ENCODE measurements at places on chromosomes 7 and 10.

- DNase-seq: no peak
Observed at GRCh38 chr7:117043108-117043825, 90.0 kb downstream of the ST7 start.

DNA sequence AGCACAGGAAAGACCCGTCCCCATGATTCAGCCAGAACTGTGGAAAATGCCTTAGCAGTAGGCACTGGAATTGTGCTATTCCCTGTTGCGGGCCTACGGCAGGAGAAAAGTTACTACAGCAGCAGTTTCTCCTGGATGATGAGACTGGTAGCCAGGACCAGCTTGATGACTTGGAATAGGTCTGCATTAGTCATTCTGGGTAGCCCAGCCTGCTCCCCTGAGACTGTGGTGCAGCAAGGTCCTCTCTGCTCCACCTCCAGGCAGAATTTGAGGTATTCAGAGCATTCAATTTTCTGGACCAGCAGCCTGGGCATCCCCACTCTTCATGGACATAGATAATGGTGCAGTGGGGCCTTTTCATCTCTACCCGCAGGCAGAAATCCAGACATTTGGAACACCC is 490.0 kb downstream of the SH2D4B start:
- no peak for DNase-seq

GRCh38 chr7:137302081-137302480 is 41.5 kb downstream of the PTN start:
- DNase-seq: no peak

DNA sequence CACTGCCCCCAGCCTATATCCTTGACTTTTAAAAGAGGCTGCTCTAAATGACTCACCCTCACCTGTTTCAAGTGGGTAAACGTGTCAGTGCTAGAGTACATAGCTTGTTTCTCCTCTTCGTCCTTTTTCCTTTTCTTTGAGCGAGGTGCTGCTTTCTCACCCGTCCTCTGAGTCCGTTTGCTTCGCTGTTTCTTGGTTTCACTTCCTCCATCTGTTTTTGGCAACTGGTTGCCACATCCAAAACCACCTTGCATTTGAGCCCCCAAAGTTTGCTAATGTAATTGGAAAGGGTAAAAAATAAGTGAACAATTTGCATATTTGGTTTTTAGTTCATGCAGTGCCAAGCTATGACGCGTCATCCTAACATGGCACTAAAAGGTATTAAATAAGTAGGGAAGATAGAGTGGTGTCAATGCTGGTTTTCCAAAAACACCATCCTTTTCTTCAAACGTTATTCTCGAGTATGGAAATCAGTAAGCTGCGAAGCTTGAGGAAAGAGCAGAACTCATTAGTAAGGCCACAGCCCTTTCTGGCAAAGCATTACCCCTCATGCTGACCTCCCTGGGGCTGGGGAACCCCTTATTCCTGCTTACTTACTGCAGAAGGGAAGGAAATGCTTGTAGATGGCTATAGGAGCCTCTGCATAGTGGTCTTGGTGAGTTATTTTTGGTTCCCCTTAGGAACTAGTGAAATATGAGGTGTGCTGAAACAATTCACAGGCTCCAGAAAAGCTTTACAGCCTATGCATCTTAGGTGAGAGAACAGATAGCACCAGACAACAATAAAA is 133.5 kb downstream of the GALNT11 start:
- DNase-seq: no peak

GRCh38 chr7:6266699-6267098 is 5.7 kb downstream of the CYTH3 start:
- no peak for DNase-seq

GRCh38 chr7:117164620-117165019 is 158.2 kb downstream of the WNT2 start:
- no peak for DNase-seq

DNA sequence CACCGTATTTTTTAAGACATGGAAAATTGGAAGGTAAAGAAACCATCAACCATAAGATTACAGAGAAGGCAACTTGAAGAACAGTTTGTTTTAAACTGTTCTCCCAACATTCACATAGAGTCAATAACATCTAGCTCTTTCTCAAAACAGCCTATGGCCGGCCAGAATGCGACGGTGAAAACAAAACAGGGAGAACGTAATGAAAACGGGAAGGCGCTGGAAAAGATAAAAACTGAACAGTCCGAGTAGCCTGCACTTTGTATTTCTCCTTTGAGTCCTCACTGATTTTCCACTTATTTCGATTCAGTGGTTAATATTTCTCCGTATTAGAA is 637 bp downstream of the MICU1 start:
- no peak for DNase-seq

DNA sequence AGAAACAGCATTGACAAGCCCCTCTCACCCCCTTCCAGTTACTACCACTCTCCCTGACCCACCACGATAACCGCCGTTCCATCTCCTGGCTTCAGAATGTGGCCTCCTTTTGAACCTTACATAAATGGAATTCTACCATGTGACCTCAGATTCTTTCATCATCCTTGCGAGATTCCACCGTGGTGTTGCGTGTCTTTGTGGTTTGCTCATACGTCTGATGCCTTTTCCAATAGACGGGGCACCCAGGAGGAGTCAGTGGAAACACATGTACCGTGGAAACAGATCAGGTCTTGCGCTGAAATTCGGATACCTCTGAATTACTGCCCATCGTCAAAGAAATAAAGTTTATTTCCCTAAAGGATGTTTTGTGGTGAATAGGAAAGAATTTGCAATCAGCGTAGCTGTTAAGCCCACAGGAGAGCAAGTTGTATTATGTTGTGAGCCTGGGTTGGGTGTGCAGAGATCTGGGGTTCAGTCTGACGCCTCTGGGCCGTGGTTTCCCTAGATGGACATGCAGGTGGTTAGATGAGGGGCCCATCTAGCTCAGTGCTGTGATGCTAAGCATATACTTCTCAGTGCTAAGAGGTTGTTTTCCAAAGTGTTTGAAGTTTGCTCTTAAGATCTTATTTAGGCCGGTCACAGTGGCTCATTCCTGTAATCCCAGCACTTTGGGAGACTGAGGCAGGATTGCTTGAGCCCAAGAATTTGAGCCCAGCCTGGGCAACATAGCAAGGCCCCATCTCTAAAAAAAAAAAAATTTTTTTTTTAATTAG is 29.1 kb downstream of the GTF2IRD1 start:
- no peak for DNase-seq

DNA sequence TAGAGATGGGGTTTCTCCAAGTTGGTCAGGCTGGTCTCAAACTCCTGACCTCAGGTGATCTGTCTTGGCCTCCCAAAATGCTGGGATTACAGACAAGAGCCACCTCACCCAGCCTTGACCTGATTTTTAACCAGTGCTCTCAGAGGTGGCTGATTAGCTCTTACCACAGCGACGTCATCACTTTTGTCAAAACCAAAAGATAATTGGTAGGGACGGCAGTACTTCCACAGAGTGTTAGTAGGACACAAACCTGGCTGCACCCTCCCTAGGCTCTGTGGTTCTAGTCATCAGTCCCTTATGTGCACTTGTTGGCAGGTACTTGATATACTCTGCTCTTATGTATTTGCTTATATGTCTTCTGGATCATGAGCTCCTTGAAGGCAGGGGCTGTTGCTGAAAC is 74.0 kb downstream of the GPR141 start:
- no peak for DNase-seq

DNA sequence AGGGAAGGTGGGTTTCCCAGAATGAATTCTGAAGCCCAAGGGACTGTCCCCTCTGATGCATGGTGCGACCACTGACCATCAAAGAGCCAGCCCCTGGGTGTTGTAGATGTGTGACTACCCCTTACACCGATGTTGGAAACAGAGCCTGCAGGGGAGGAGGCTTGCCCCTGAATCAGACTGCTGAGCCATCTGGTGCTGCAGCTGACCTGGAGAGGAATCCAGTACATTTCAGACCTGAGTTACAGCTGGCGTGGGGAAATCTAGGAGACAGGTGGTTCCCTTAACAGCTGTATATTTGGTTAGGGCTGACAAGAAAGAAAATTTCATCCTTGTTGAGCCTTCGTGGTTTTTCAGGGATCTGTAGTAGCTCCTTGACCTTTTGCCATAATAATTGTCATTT is 195.5 kb downstream of the CELF2 start:
- DNase-seq: no peak

GRCh38 chr7:27196287-27196767 is 3.6 kb downstream of the HOXA13 start:
- peak; percentile 70 for DNase-seq

GRCh38 chr10:84135836-84136235 is 3.5 kb upstream of the GHITM start:
- no peak for DNase-seq

DNA sequence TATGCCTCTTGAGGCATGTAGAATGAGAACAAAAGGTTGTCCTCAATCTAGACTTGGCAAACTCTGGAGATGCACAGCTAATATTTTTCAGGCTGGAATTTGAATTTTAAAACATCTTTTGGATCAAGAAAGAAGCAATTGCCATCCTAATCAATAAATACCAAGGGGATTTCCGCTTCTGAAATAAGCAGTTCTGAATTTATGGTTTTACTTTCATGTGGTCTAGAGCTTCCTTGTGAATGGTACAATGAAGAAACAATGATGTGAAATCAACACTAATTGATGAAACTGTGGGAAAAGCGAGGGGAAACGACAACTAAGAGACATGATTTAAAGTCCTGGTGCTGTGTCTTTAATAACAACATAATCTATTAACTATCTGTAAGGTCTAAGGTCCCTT is 1202.7 kb downstream of the SORCS3 start:
- DNase-seq: no peak

- DNase-seq: no peak
Observed at GRCh38 chr10:70681731-70682005, 9.4 kb downstream of the ADAMTS14 start.

GRCh38 chr7:64787295-64787694 is 6.9 kb upstream of the ZNF138 start:
- DNase-seq: no peak

GRCh38 chr10:117518246-117518645 is 24.3 kb upstream of the EMX2 start:
- DNase-seq: no peak

GRCh38 chr10:78777466-78777865 is 291.3 kb upstream of the ZMIZ1 start:
- DNase-seq: no peak

GRCh38 chr10:50452603-50453002 is 171.2 kb downstream of the SGMS1 start:
- no peak for DNase-seq

GRCh38 chr10:128744811-128745305 is 618.6 kb upstream of the MKI67 start:
- DNase-seq: no peak

GRCh38 chr10:64376167-64376566 is 855.0 kb downstream of the REEP3 start:
- DNase-seq: no peak

DNA sequence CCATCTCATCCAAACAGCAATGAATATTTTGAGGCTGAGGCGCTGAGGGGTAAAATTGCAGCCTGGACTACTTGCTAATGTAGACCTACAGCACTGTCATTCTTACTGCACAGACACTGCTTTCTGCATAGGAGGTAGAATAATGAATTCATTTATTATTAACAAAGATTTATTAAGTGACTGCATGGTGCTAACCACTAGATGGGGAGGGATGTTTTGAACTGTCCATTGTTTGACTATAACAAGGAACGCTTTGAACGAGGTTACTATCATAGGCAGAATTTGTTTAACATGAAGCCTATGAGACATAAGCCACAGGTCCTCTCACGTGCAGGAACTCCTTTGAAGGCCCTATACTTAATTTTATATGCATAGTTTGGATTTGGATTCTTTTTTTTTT is 143.8 kb downstream of the CFTR start:
- DNase-seq: no peak

GRCh38 chr7:37061849-37062559 is 337.7 kb upstream of the AOAH start:
- no peak for DNase-seq

- DNase-seq: no peak
Observed at GRCh38 chr10:17062009-17062408, 67.6 kb downstream of the CUBN start.

- no peak for DNase-seq
Observed at GRCh38 chr7:69714886-69715576, 116.8 kb downstream of the AUTS2 start.

GRCh38 chr10:12484941-12485805 is 135.8 kb downstream of the CAMK1D start:
- DNase-seq: no peak

DNA sequence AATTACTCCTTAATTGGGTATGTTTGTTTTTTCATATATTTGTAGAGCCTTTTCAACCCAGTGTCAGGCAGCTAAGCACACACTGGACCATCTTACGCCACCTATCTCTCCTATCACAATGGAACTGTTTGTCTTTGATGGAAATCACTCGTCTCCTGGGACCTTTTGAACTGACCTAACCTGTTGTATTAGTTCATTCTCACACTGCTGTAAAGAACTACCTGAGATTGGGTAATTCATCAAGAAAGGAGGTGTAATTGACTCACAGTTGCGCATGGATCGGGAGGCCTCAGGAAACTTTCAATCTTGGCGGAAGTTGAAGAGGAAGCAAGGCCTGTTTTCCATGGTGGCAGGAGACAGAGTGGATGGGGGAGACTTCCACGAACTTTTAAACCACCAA is 182.0 kb downstream of the TCERG1L start:
- DNase-seq: no peak

DNA sequence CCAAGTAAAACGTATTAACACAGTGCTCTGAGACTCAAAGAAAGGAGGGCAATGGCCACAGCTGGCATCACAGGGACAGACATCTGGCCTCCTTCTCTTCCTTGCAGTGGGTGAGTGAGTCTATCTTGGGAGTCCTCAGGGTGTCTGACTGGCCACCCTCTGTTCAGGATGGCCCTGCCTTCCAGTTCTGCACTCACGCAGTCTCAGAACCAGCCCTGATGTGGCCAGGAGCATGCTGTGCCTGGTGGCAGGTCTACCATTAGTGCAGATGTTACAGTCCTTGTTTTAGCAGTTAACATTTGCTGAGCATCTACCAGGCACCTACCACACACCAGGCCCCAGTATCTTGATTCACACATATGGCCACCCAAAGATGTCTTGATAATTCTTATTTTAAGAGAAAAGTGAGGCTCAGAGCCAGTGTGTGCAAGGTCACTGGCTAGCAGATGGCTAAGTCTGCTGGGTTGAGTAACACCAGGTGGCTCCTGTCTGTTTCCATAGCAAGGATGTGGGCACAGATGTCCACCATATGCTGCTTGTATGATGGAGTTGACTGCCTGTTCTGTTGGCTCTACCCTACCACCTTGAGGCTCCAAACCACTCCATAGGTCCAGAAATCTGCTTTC is 23.2 kb upstream of the ARHGAP22 start:
- DNase-seq: no peak

- DNase-seq: no peak
Observed at GRCh38 chr10:43037440-43037839, 39.4 kb upstream of the RET start.

- DNase-seq: peak; percentile 21
Observed at GRCh38 chr10:12181065-12181775, 14.5 kb downstream of the NUDT5 start.

DNA sequence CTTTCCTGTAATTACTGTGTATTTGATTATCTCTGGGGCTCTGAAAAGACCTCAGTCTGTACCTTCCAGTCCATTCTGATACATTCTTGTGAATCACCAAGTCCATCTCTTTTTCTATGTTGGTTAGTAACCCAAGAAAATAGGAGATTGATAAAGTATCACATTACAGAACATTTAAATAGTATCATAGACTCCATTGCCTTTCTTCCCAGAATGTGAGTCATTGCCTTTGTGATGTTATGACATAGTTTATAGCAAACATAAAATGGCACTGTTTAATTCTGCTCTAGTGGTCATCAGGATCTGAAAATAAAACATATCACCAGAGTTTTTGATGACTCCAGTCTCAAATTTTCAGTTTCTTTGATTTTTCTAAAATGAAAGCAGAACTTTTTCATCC is 78.4 kb downstream of the NRG3 start:
- no peak for DNase-seq

Data from stimulated activated CD8-positive, alpha-beta memory T cell treated with anti-CD3 and anti-CD28 coated beads, Interleukin-15, amount 100 ng/mL, for 24 hours (primary cell).